ENCODE measurements at places on chromosomes 5 and 9.

DNA sequence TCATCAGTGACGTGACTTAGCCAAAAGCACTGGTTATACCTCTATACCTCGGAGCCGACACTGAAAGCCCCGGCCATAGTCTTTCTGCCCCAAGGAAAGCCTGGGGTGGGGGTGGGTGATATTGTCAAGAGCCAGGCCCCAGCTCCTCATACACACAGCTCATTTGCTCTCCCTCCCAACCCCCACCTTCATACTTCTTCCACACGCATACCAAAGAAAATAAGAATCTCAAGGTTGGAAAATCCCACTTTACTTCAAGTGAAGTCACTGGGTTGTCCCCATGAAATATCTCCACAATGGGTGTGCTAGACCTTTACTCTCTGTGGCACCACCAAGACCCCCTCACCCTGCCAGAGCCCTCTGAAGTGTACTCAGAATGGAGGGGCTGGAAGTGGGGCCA, 27.1 kb upstream of the MGAT1 start:
- no peak for DNase-seq

DNA sequence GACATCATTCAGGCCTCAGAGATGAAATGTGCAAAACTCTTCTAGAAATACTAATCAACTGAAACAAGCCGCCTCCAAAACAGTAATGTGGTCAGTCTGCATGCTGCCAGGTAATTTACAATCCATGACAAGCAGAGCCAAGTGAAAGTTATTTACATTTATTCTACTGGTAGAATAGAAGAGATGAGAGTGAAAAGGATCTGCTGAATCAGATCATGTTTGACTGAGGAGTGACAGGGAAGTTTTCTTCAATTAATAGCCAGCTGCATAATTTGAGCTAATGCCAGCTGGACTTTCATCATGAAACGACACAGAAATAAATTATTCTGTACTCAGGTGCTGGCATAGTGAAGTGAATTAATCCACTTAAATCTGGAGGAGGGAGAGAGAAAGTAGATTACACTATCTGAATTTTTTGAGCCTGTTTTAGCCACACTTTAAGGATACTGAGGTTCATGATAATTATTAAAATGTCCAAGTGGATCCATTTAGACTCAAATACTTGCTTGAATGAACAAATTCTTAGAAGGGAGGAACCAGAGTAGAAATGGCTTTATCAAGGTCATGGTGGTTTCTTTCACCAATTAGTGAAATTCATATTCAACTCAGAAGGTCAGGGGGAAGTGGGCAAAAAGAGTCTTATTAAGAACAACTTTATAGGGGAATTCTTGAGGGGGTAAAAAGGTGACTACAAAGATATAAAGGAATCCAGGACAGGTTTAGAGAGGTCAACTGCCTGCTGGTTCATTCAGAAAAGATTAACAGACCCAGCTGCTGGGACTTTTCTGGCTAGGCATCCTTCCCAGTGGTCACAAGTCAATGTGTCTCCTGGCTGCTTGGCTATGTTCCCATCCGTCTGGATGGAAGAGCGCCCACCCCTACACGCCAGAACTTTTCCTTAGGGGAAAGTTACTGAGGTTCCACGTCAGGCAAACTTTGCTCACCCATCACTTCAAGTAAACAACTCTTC, 350.4 kb downstream of the PDE4D start:
- peak; percentile 30 for DNase-seq

DNA sequence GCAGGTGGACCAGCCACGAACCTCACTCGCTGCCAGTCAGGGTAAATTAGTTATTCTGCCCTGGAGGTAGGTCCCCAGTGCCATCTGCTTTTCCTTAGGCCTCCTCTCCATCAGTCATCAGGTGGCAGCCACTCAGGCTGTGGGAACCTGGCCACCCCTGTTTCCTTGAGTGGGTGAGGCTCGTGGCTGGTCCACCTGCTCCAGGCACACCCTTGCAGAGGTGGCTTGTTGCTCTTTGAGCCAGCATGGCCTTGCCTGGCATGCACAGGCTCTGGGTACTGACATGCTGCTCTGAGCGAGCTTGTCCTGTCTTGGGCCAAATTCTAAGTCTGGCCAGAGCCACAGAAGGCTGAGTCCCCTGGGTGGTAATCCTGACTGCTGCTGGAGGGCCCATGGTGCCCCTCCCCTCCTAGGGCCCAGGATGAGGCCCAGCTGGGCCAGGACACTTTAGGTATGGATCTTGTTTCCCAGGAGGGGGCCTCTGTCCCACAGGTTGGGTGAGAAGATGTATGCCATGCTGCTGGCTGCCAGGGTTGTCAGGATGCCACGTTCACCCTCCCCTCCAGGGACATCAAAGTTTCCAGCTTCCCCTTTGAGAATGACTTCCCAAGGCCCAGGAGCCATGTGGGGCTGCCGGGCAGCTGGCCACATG, 17.0 kb upstream of the ZNF484 start:
- DNase-seq = no peak

GRCh38 chr5:131221888-131222287, 42.0 kb upstream of the CDC42SE2 start:
- peak; percentile 54 for DNase-seq

- no peak for DNase-seq
Observed at GRCh38 chr5:107486489-107486888, 184.2 kb downstream of the EFNA5 start.

GRCh38 chr9:121997791-121998190, 95.3 kb downstream of the TTLL11 start:
- DNase-seq = no peak

- no peak for DNase-seq
Observed at GRCh38 chr5:126938466-126938865, 91.9 kb downstream of the MARCHF3 start.

DNA sequence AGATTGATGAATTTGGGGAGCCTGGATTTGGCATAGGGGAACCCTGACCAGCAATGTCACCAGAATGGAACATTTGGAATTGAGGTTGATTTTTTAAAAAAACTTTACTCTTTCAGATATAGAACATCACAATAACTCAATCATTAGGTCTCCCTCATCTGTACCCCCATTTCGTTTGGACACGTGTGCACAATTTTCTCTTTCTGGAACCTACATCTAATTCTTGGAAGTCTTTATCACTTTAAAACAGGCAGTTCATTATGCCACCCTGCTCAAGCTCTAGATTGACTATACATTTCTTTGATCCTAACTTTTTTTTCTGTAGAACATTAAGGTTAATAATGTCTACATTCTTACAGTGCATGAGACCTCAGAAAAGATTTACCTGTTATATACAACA, 3.7 kb upstream of the SSBP2 start:
- no peak for DNase-seq

DNA sequence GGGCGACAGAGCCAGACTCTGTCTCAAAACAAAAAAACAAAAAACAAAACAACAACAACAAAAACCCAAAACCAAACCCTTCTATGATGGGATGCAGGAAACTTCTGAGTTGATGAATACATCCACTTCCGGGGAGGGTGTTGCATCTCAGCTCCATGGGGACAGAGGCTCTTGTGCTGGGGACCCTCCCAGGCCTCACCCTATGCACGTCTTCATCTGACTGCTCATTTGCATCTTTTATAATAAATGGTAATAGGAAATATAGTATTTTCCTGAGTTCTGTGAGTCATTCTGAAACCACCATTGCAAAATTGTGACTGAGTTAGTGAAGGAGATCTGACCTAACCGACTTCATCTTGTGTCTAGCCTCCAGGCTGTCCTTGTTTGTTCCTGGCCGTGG, 109.5 kb upstream of the SLC28A3 start:
- DNase-seq = no peak

DNA sequence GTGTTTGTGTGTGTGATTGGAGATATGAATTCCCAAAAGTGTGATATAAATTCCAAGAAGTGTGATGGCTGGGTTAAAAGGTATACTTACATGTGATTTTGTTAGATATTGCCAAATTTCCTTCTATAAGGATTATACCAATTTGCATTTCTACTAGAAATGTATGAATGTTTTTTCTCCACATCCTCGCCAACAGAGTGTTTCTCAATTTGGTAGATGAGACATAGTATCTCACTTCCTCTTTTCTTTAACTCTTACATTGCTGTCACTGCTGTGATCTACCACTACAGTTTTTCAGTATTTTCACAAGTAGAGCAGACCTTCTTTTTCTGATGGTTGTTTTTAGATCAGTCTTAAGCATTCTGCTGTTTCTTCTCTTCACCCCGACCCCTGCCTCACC, 111.3 kb downstream of the FER start:
- DNase-seq = no peak

- DNase-seq = no peak
Observed at GRCh38 chr9:94677929-94678328, 38.6 kb upstream of the FBP1 start.

DNA sequence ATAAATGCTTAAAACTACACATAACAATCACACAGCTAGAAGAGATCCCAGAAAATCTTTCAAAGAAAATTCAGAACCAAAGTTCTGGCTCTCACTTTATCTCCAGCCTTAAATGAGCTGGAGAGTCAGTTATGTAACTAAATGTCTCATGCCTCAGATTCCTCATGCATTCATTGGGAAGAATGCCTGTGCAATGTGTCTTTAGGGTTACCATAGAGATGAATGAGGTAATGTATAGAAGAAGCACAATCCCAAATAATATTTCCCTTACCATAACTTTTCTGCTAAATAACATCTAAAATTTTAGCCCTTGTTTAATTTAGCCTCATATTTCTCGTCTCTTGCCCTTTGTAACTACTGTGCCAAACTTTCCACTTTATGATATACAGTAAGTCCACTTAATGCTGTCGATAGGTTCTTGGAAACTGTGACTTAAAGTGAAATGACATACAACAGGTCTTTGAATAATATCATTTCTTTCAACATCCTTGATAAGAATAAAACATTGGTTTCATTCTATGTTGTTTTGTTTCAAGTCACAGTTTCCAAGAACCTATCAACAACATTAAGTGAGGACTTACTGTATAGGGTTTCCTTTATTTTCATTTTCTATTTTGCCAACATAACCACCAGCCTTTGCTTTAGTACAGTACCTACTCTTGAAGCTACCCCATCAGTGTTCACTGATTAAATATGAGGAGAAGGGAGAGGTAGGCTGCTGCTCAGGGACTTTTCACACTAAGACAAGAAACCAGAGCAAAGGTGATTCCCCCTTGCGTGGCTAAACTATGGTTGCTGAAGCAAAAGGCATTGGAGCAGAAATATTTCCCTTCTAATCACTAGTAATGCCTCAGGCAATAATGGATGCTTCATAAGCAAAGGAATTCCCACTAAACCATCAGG, 295.7 kb upstream of the PTGER4 start:
- no peak for DNase-seq

GRCh38 chr9:121354141-121354540, 15.9 kb downstream of the STOM start:
- no peak for DNase-seq

- DNase-seq = no peak
Observed at GRCh38 chr9:99307851-99308250, 85.8 kb downstream of the SEC61B start.

- no peak for DNase-seq
Observed at GRCh38 chr5:151476016-151476415, 28.6 kb downstream of the SLC36A1 start.

GRCh38 chr9:110933350-110934001, 104.8 kb downstream of the LPAR1 start:
- no peak for DNase-seq

DNA sequence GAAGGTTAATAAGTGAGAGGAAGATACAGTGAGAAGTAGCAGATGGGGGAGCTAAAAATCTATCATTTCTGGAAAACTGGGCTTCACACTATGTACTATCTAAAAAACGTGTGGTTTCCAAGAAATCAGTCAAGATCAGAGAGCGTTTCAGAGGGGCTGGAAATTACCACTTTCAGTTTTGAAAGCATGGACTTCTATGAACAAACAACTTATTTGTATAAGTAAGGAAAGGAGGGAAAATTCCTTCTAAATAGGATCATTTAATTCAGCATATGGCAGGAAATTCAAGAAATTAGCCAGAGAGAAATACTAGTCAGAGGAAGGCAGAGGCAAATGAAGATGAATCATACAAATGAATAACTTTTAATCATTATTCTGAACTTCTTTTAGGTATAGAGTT, 11.3 kb downstream of the TNC start:
- no peak for DNase-seq

- no peak for DNase-seq
Observed at GRCh38 chr5:181203093-181203711, 1.8 kb downstream of the TRIM7 start.

DNA sequence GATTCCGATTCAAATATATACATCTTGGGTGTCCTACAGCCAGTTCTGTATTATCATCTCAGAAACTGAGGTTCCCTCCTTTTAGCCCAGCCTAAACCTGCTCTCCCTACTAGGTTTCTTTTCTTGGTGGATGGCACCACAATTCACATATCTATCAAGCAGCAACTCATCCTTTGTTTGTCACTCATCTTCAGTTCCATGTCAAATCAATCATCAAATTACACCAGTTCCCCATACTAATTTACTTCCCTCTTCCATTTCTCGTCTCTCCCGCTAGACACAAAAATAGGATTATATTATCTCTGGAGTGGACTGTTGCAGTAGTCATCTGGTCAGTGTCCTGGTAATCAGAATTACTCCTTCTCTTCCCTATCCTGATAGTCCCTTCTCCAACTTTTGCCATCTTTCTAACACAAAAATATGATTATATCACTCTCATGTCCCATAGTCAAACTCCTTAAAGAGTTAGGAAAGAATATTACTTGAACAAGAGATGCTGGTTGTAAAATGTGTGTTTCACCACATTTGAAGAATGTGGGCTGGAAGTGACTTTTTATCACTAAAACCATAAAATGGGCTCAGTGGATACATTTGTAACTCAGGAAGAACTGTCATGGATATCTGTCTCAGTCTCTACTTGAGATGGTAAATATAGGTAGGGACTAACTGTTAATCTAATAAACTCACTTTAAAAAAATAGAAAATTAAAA, 69.1 kb upstream of the RICTOR start:
- no peak for DNase-seq

- DNase-seq = no peak
Observed at GRCh38 chr5:74145951-74146350, 494.6 kb downstream of the ENC1 start.

GRCh38 chr5:147972076-147972840, 65.9 kb upstream of the C5orf46 start:
- DNase-seq = no peak

GRCh38 chr9:126612326-126612812, 1.4 kb upstream of the LMX1B start:
- DNase-seq = no peak

DNA sequence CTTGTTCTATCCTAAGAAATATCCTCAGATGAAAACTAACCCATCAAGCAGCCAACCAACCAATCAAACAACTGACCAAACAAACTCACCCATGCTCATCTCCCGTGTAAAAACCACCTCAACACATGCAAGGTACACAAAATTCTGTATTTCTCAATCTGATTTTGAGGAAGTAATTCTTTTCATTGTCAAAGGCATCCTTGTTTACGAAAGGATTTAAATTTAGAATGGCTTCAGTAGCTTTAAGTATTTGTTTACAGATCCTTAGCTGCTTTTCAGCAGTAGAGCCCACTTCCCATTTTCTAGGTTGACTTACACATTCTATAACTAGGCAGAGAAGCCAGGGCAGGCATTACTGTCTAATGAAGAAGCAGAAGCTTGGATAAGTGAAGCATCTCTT, 78.6 kb downstream of the NTRK2 start:
- DNase-seq = no peak

- no peak for DNase-seq
Observed at GRCh38 chr9:123445116-123445515, 89.1 kb downstream of the CRB2 start.
